Endothelial cell (in vitro differentiated cells): ENCODE measurements at places on chromosomes 16 and 17.

- DNase-seq: no peak
These were observed 12.8 kb upstream of the CDRT4 start for GRCh38 chr17:15480204-15480603.

GRCh38 chr16:28875134-28876018 is 2.9 kb upstream of the ATP2A1 start:
- no peak for DNase-seq

DNA sequence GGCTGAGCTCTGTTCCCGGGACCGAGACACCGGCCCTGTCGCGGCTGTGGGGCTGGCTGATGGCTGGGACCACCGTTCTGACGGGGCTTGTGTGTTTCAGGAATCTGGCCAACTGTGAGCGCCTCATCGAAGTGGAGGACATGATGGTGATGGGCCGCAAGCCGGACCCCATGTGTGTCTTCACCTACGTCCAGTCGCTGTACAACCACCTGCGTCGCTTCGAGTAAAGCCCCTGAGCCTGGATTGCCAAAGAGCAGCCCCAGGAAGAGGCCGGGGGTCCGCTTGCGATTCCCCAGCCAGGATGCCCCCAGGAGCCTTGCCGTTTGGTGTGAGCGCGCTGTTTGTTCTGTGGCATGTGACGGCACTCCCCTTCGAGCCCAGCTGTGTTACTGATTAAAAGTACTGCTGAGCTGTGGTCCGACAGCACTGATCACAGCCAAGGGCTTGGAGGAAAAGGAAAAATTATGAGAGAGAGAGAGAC is 23.0 kb downstream of the SMTNL2 start:
- peak; percentile 2 for DNase-seq

GRCh38 chr17:6435968-6436367 is 1.0 kb upstream of the AIPL1 start:
- peak; percentile 70 for DNase-seq

DNA sequence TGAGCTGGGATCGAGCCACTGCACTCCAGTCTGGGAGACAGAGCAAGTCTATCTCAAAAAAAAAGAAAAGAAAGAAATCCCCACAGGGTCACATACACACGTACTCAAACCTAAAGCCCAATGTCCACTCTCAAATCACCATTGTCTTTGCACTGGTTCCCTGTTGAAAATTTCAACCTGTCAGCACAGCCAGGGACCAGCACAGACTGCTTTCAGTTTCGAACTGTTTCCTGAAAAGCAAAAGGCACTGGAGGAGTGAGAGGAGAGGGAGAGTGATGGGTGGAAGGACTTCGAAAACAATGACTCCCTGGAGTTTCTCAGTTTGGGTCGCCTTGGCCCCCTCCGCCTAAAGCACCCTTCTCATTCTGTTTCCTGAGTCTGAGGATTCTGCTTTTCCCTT is 9.0 kb upstream of the CD300C start:
- DNase-seq: no peak

DNA sequence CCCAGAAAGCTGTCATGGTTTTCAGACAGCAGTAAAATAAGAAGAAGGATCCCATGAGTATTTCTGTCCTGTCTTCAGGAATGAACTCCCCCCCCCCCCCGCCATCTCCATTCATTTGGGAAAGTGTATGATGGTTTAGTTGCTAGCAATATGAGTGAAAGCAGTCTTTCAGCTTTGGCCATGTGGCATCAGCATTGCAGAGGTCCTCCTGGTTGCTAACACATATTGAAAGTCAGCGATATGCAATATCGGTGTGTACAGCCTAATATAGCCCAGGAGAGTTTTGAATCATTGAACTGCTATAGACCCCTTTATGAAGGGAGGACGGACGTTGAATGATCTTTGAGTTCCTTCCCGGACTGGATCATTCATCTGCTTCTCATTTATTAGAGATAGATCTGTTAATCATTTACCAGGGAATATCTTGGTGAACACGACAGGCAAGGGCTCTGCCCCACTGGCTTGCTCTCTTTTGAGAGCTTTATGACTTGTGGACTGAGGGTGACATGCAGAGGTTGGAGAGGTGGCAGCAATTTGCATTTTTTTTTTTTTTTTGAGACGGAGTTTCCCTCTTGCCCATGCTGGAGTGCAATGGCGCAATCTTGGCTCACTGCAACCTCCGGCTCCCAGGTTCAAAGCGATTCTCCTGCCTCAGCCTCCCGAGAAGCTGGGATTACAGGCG is 25.2 kb downstream of the DEF8 start:
- DNase-seq: no peak

DNA sequence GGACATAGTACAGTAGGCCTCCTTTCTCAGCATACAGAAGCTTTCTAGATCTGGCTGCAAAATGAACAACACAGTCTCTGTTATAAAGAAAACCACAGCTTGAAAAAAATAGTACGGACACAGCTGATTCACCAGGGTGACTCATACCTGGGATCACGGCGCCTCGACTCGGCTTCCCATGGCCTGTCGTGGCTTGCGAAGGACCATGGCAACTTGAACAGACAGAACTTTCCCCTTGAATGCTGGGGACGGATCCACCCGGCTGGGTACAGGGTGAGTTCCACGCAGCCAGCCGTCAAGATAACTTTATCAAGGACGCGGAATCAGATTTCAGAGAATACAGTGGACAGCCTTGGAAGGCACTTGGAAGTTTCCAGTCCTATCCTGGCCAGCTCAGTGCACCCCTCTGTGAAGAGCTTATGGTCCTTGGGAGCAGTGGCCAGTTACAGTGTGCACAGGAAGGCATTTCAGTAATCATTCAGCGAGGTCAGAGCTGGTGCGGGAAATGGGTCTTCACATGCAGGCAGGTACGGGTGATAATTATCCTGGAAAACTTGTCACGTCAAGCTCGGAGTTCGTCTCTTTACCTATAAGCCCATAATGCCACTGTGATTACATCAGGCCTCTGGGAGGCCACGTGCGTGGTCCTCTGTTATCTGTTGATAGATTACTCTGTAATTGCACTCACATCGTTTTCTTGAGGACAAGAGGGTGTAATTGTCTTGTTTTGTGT is 57.9 kb upstream of the MAF start:
- no peak for DNase-seq

DNA sequence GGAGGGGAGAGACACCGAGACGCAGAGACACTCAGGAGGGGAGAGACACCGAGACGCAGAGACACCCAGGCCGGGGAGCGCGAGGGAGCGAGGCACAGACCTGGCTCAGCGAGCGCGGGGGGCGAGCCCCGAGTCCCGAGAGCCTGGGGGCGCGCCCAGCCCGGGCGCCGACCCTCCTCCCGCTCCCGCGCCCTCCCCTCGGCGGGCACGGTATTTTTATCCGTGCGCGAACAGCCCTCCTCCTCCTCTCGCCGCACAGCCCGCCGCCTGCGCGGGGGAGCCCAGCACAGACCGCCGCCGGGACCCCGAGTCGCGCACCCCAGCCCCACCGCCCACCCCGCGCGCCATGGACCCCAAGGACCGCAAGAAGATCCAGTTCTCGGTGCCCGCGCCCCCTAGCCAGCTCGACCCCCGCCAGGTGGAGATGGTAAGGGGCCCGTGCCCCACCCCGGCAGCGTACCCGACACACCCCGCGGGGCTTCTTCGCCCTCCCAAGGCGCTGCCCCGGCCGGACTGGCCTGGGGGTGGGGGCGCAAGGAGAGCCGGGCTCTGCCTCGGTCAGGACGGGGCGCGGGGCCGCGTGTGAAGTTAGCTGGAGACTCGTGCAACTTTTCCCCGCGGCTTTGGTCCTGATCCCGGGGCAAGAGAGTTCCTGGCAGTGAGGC is 427 bp downstream of the PPP1R1B start:
- no peak for DNase-seq

DNA sequence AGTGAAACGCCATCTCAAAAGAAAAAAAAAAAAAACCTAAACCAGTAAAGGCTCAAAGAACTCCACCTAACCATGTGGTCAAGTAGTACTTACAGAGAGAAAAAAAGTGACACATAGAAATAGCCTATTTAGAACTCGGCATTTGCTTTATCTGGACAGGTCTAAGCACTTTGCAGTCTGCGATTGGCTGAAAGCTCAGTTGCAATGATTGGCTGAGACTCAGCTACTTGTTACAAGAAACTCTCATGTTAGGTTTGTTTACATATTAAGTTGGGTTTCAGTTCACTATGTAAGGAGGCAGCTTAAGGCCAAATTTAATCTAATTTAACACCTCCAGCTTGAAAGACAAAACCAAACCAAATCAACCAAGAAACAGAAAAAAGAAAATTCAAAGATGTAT is 19.1 kb downstream of the ABCC3 start:
- no peak for DNase-seq

DNA sequence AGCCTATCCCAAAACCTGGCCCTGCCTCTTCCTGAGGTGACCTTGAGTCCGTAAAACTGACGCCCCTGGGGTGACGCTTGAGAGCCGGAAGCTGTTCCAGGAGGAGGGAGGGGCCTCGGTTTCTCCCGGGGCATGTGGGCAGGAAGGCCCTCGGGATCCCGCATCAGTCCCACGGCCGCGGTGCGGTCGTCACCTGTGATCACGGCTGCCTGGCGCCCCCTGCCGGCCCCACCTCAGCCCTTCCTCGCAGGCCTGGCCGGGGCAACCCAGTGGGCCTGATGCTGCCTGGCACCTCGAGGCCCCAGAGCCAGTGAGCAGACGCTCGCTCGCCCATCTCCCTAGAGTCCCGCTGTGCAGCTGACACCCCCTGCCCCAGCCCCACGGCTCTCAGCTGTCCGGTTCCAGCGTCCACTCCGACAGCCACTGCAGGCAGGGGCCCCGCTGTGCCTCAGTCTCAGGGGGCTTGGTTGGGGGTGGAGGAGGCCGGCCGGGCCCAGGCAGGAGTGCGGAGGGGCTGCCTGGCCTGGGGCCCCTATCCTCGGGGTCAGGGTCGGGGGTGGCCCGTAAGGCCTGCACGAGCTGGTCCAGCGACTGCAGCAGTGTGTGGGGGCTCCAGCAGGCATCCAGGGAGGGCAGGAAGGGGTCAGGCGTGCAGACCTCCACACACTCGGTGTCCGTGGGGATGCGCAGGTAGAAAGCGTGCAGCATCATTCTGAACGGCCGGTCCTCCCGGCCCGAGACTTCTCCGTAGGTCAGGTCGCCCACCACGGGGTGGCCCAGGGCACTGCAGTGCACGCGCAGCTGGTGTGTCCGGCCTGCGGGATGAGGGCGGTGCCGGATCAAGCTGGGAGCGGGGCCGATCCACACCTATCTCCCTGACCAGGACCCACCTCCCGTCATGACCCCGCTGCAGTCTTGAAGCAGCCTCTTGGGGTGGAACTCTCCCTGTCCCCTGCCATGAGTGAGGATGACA is 2.3 kb downstream of the RPUSD1 start:
- DNase-seq: peak; percentile 86

DNA sequence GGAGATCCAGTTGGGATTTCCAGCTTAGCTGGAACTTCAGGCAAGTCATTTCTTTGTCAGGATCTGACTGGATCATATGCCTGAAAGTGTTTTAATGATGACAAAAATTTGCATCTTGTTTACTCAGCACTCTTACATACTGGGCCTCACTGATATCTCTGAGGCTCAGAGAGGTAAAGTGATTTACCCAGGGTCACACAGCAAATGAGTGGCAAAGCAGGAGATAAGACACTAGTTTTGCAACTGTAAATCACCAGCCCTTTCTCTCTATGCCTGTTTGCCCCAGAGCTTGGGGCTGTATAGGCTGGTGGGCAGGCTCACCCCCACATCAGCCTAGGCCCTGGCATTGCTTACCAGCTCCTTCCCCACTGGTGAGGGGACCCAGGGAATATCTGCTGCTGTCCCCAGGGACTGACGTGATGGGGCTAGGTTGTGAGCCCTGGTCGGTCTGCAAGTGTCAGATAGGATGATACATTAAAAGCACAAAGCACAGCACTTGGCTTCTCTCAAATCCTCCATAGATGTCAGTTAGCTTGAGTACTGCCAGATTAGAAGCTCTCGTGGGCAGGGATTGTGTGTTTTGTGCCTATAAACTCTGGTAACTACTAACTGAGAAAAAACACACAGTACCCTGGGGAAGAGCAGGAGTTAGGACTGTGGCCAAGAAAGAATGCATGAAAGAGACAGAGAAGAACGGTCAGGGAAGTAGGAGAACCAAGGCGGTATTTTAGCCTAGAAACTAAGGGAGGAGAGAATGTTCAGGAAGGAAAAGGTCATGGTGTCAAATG is 165.4 kb downstream of the COPRS start:
- DNase-seq: no peak

DNA sequence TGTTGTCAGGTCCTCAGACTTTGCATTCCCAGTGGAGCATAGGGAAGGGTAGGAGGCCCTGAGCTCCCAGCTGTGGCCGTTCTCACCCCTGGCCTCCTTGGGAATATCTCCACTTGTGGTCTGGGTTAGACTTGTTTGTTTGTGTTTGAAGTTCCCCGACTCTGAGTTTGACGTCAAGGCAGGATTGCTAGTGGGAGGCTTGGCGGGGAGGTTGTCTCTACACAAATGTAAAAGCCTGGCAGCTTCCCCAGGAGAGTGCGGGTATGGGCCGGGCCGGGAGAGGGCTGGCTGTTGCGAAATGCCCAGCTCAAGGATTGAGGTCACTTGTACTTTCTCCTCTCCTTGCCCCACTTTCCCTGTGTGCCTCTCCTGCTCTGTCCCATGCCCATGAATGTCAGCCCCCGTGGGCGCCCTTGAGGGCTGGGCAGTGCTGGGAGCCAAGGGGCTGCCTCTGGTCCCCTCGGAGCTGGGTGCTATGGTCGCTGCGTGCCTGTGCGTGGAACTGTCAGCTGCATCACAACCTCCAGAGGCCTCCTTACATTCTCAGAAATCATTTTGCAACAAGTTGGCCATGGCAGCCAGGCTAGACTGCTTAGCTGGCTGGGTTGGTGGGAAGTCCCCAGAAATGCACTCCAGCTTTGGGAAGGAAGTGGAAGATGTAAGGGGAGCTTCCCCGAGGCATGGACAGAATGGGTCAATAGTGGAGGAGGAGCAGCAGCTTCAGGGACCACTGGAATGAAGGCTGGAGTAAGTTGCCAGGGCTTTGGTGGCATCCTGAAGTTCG is 84.3 kb downstream of the KSR1 start:
- DNase-seq: no peak

- no peak for DNase-seq
These were observed 4.4 kb downstream of the NSMCE1 start for GRCh38 chr16:27264151-27264550.

DNA sequence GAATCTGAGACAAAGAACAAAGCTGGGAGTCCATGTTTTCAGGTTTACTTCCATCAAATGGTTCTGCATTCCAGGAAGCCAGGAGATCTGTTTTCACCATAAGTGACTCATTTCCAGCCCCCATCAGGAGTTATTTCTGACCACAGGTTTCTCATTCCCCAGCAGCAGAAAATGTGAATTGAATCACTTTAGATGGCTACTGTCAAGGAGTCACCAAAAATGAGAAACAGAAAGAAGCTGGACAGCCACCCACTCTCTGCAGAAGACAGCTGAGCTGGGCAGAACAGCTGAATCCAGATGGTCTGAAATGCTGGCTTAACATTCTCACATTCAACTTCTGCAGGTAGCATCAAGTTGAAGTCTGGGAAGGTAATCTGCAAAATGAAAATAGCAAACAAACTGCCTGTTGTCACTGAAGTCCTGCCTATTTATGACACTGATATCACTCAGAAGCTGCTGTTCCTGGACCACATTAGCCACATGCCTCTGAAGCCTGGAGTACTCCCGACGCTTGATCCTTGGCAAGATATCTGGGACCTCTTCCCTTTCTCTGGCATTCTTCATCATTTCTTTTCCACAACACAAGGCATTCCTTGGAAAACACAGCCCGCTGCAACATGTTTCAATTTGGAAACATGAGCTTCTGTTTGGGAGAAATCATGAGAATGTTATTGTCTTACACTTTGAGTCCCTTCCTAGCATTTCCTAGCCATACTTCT is 15.3 kb downstream of the CCL11 start:
- no peak for DNase-seq

- no peak for DNase-seq
These were observed 970 bp upstream of the DYNC1LI2 start for GRCh38 chr16:66752379-66752778.
